Mesenchymal stem cell (in vitro differentiated cells and primary cell): ENCODE measurements at places on chromosomes 1 and 21.

- DNase-seq = no peak
- H3K27ac ChIP-seq = no peak overlapping the region
Measured at GRCh38 chr1:167923324-167924056, 9.6 kb upstream of the ADCY10 start.

DNA sequence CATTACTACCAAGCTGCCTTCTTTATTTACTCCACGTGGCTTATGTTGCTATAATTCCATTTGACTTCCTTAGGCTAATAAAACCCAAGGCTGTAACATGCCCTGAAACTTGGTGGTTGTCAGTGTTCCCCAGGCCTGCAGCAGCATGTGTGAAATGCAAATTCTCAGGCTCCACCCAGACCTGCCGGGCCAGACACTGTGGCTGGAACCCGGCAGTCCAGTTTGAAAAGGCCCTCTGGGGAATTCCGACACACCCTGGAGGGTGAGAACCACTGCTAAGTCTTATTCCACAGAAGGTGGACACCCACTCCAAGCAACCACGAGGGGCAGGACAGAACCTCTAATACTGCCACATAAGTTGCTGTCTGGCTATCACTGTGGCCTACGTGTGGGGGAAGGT, 41.4 kb downstream of the URB1 start:
- DNase-seq = no peak
- no peaks in the 10 kb centered on the region for H3K27me3 ChIP-seq
- no peak overlapping the region for H3K4me3 ChIP-seq
- H3K27ac ChIP-seq = no peak overlapping the region

GRCh38 chr1:234986750-234987414, 141.8 kb downstream of the TOMM20 start:
- DNase-seq = peak; percentile 93
- no peaks in the 10 kb centered on the region for H3K36me3 ChIP-seq
- no peak overlapping the region for H3K4me3 ChIP-seq
- peaks cover 16% of the 10 kb centered on the region for H3K4me1 ChIP-seq

DNA sequence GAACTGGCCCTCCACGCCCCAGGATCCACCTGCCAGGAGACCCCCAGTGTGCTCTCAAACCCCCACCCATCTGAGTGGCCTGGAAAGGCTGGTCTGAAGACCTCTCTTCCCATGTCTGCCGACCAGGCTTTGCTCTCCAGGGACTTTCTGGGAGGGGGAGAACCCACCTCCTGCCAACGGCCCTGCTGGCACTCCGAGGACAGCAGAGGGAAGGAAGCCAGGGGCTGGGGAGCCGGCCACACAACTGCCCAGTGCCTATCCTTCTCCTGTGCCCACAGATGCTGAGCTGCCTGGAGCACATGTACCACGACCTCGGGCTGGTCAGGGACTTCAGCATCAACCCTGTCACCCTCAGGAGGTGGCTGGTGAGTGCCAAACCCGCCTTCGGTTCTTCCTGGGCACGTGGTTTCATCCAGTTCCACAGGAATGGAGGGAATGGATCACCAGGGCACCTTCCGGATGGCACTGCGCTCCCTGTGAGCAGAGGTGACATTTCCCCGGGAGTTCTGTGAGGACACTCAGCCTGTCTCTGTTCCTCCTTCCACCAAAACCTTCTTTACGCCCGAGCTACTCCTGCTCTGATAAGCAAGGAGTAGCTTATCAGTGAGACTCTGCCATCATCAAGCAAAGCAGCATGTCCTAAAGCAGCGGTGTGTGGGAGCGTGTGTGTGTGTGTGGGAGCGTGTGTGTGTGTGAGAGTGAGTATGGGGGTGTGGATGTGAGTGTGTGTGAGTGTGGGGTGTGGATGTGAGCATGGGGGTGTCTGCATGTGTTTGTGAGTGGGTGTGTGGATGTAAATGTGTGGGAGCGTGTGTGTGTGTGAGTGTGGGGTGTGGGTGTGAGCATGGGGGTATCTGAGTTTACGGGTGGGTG, 105.5 kb downstream of the PDE9A start:
- H3K4me1 ChIP-seq = peaks cover 4% of the 10 kb centered on the region
- peaks cover 14% of the 10 kb centered on the region for H3K27me3 ChIP-seq
- H3K27ac ChIP-seq = no peak overlapping the region
- H3K36me3 ChIP-seq = no peaks in the 10 kb centered on the region
- no peak overlapping the region for H3K4me3 ChIP-seq
- no peak for DNase-seq

- no peaks in the 10 kb centered on the region for H3K4me1 ChIP-seq
- no peak overlapping the region for H3K27ac ChIP-seq
- no peaks in the 10 kb centered on the region for H3K27me3 ChIP-seq
- H3K4me3 ChIP-seq = no peak overlapping the region
Measured at GRCh38 chr1:14845851-14846250, 247.4 kb downstream of the KAZN start.

DNA sequence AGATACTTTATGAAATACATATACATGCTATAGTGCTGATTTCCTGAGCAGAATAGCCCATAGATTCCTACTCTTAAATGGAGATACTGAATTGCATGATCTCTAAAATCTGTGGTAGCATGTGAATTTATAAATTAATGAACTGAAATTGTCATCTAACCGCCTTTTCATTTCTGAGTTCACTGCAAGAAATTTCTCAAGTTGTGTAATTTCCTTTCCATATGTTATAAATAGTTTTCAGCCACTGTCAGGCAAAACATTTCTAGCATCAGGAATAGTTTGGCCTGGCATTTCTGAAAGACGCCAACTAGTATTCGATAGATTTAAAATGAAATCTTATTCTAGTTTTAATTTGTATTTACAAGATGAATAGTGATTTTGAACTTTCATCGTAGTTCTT, 310.1 kb downstream of the USH2A start:
- H3K27me3 ChIP-seq = no peaks in the 10 kb centered on the region
- no peak for DNase-seq
- H3K36me3 ChIP-seq = no peaks in the 10 kb centered on the region
- no peak overlapping the region for H3K27ac ChIP-seq
- no peak overlapping the region for H3K4me3 ChIP-seq
- no peaks in the 10 kb centered on the region for H3K4me1 ChIP-seq

DNA sequence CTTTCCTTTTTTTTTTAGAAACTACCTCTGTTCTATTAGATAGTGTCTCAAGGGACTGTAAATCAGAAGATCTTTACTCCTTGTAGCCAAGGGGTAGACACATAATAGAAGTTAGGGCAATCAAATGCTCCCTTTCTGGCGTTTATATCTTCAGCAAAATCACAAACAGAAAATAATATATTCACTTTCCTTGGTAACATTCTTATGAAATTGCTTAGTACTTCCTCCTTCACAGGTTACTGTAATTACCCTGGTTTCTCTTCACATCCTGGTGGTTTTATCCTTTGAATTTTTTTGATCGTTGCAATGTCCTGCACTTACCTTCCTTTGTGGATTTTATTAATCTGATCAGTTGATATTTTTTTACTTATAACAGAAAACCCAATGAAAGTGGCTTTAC, 1064.9 kb downstream of the NCAM2 start:
- H3K27ac ChIP-seq = no peak overlapping the region
- no peaks in the 10 kb centered on the region for H3K4me1 ChIP-seq
